MCF 10A (cell line): ENCODE measurements at places on chromosomes 1 and 21. TPM values are rescaled to one million over a fixed set of nuclear protein-coding genes. Genes with fewer than 3 reads are reported as not detected.

GRCh38 chr1:119477710-119478109 lies 29.3 kb upstream of the HSD3B1 start:
- no peak overlapping the region for H3K4me3 ChIP-seq
- H3K27ac ChIP-seq: no peak overlapping the region
- H3K4me1 ChIP-seq: peaks cover 6% of the 10 kb centered on the region
- no peaks in the 10 kb centered on the region for H3K36me3 ChIP-seq
- no peaks in the 10 kb centered on the region for H3K27me3 ChIP-seq
- DNase-seq: no peak

GRCh38 chr1:248752161-248753028 lies 3.2 kb downstream of the LYPD8 start:
- H3K36me3 ChIP-seq: peaks cover 6% of the 10 kb centered on the region
- H3K27me3 ChIP-seq: no peaks in the 10 kb centered on the region
- no peak overlapping the region for H3K27ac ChIP-seq
- DNase-seq: peak; percentile 30

DNA sequence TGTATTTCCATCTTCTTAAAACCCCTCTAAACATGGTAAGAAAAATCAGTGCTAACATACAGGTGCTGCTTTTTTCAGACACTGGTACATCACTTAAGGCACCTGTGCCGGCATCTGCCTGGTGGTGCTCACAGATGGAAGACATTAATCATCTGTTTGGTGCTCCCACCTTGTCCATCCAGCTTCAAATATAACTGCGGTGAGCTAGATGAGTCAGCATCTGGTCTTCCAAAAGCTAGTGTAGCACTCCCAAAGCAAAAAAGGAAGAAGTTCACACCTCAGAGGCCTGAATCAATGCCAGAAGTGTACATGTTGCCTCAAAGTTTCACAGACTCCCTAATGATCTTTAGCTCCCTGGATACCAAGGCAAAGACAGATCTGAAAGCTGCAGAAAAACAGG lies 44.4 kb downstream of the TM2D1 start:
- H3K27me3 ChIP-seq: no peaks in the 10 kb centered on the region
- peak; percentile 27 for DNase-seq
- no peaks in the 10 kb centered on the region for H3K4me1 ChIP-seq
- peaks cover 32% of the 10 kb centered on the region for H3K36me3 ChIP-seq
- no peak overlapping the region for H3K27ac ChIP-seq
- no peak overlapping the region for H3K4me3 ChIP-seq

DNA sequence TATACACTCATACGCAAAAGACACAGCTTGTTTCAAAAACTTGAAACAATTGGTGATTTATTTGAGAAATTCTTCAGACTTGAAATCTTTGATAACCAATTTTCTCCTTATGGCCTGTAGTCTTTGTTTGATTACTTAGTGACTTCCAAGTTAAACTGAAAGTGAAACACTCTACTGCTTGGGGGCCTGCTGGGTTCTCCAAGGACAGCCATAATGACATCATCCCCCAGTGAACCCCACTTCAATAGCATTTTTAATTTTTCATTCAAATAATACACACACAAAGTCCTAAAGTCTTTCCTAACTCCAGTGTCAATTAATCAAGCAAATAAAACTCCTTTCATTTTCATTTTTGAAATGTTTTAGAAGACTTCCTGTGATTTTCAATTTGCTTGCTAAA lies 59.2 kb downstream of the KRTAP19-8 start:
- H3K27me3 ChIP-seq: peaks cover 1% of the 10 kb centered on the region
- no peak overlapping the region for H3K4me3 ChIP-seq
- no peak overlapping the region for H3K27ac ChIP-seq
- H3K36me3 ChIP-seq: no peaks in the 10 kb centered on the region
- no peaks in the 10 kb centered on the region for H3K4me1 ChIP-seq

DNA sequence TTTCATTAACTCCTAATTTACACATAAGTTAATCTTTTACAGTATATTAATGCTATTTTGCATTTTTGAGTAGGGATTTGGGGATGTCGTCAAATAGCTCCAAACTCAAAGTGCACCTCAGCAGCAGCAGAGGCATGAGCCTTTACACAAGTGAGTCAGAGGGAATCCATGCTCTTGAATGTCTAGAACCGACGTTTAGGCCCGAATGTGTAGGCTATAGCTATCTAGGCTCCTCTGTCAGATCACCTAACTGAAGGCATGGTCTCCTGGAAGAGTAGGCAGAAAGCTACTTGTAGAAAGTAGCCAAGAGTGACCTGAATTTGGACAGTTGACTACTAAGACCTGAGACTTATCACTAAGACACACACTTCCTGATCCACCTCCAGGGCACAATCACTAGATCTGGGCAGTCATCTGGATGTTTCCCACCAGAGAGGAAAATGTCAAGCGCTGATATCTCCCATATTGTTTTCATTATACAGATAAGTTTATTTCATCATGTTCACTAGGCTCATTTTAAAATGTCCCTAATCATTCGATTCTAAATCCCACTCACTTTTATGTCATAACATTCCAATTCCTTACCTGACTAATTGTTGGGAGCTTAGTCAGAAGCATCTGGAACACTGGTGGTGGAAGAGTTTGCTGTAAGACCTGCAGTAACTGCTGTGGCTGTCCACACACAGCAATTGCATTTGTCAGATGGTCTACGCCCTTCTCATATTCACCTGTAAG lies 15.3 kb downstream of the TOMM20 start:
- H3K27me3 ChIP-seq: no peaks in the 10 kb centered on the region
- H3K4me1 ChIP-seq: peaks cover 17% of the 10 kb centered on the region
- no peak for DNase-seq
- H3K4me3 ChIP-seq: no peak overlapping the region
- H3K27ac ChIP-seq: no peak overlapping the region

- H3K36me3 ChIP-seq: no peaks in the 10 kb centered on the region
- peak; percentile 99 for DNase-seq
- H3K27ac ChIP-seq: peak overlapping the region; percentile 83
- no peaks in the 10 kb centered on the region for H3K27me3 ChIP-seq
Measured at GRCh38 chr1:21956720-21957552, 19.8 kb upstream of the HSPG2 start.

DNA sequence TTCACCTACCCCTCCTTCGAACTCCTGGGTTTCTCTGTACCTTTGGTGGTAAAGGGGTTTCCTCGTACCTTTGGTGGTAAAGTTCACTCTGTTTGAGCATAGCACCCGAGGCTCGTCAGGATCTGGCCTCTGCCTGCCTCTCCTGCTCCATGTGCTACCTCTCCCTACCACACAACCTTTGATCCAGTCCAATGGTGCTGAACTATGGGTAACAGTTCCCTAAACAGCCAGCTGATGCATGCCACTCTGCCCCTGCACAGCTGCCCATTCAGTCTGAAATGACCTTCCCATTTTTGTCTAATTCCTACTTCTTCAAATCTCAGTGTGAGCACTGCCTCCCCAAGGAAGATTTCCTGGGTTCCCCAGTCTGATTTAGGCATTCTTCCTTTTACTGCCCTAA lies 14.0 kb downstream of the OVAAL start:
- no peak for DNase-seq
- no peak overlapping the region for H3K27ac ChIP-seq
- H3K4me1 ChIP-seq: peaks cover 49% of the 10 kb centered on the region
- H3K27me3 ChIP-seq: no peaks in the 10 kb centered on the region
- no peaks in the 10 kb centered on the region for H3K36me3 ChIP-seq

- H3K4me1 ChIP-seq: peaks cover 4% of the 10 kb centered on the region
- H3K4me3 ChIP-seq: no peak overlapping the region
- H3K27me3 ChIP-seq: peaks cover 7% of the 10 kb centered on the region
- no peak for DNase-seq
- no peak overlapping the region for H3K27ac ChIP-seq
Measured at GRCh38 chr1:21625390-21626190, 43.6 kb downstream of the RAP1GAP start.

GRCh38 chr1:241235256-241235897 lies 121.6 kb downstream of the RGS7 start:
- H3K27ac ChIP-seq: no peak overlapping the region
- no peak overlapping the region for H3K4me3 ChIP-seq
- no peaks in the 10 kb centered on the region for H3K4me1 ChIP-seq
- DNase-seq: no peak
- no peaks in the 10 kb centered on the region for H3K36me3 ChIP-seq

DNA sequence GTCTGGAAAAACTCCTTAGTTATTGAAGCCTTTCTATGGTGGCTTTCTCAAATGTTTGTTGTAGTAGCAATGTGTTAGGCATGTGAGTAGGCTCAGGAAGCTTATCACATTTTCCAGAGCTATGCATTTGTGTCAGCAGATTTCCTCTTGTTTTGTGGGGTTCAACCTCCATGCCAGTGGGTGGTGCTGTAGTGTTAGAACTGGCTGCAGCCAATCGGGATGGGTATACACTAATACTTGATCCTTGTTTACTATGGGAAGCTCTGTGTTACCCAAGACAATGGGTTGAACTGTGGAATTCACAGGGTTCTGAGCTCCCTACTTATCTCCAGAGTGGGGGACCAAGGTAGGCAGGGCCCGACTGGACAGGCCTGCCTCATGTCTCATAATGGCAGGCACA lies 348.5 kb upstream of the ADAMTS5 start:
- no peak overlapping the region for H3K4me3 ChIP-seq
- no peak for DNase-seq
- no peak overlapping the region for H3K27ac ChIP-seq
- no peaks in the 10 kb centered on the region for H3K4me1 ChIP-seq
- H3K36me3 ChIP-seq: peaks cover 6% of the 10 kb centered on the region

DNA sequence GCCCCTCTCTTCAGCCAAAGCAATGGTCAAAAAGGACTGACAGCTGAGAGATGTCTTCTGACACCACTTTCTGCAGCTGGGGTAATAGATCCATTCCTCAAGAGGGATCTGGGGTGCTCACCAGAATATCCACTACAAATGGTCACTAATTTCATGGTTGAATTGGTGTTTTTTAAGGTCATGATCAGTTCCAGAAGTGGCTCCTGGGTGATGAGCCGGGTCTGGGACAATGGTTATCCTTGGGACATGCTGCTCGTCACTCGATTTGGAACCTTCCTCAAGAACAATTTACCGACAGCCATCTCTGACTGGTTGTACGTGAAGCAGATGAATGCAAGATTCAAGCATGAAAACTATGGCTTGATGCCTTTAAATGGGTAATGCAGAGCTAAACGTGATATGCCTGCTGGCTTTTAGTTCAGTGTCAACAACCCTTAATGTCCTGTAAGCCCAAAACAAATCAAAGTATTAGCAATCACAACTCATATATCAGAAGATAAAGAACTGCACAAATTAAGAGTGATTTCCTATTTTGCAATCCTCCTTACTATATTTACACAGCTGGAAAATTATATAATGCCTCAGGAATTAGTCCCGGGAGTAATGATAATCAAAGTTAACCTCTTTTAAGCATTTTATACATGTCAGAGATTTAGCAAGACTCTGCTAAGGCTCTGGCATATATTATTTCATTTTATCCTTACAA lies 20.1 kb downstream of the FMO3 start:
- peaks cover 24% of the 10 kb centered on the region for H3K27me3 ChIP-seq
- no peak overlapping the region for H3K4me3 ChIP-seq
- no peaks in the 10 kb centered on the region for H3K36me3 ChIP-seq
- no peak for DNase-seq
- no peaks in the 10 kb centered on the region for H3K4me1 ChIP-seq

DNA sequence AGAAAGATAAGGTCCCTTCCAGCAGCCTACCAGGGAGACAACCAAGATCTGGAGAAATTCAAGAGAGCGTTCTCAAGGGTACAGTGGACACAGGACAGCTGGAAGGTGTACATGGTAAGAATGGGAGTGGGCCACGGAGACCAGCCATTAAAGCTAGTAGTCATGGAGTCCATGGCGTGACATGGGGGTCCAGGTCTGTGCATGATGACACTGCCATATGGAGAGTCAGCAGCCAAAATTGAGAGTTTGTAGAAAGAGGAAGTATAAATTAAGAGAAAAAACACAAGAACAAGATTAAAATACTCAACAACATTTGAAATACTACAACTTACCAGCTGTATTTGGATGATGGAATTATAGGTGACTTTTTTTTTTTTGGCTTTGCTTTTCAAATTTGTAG lies 7.9 kb upstream of the LORICRIN start:
- no peaks in the 10 kb centered on the region for H3K4me1 ChIP-seq
- peaks cover 61% of the 10 kb centered on the region for H3K27me3 ChIP-seq
- H3K27ac ChIP-seq: no peak overlapping the region
- no peak overlapping the region for H3K4me3 ChIP-seq

DNA sequence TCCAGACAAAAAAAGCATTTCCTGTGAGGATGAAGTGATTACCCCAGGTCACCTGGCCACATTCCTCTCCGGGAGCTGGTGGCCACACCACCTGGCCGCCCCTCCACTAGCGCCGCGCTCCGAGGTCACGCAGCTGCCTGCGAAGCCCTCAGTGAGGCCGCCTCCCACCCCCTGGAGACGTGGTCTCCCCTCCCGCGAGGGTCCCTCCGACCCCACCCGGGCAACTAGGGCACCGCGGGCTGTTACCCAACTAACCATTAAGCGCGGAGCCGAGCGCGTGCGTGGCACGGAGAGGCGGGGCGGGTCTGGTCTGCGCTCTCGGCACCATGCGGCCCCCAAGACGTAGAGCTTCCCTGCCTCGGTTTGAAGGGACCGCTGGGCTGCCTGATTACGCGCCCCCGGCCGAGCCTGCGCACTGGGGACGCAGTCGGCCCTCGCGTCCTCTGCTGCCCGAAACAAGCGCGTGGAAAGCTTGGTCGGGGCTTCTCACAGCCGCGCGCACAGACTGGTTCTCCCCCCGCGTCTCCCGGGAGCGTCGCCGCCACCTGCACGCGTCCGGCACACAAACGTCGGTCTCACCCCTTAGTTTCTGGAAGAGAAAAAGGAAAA lies 106.5 kb downstream of the SLC16A1 start:
- H3K27me3 ChIP-seq: no peaks in the 10 kb centered on the region
- peak; percentile 52 for DNase-seq
- H3K4me3 ChIP-seq: peak overlapping the region; percentile 84
- H3K27ac ChIP-seq: peak overlapping the region; percentile 46
- H3K4me1 ChIP-seq: peaks cover 18% of the 10 kb centered on the region

DNA sequence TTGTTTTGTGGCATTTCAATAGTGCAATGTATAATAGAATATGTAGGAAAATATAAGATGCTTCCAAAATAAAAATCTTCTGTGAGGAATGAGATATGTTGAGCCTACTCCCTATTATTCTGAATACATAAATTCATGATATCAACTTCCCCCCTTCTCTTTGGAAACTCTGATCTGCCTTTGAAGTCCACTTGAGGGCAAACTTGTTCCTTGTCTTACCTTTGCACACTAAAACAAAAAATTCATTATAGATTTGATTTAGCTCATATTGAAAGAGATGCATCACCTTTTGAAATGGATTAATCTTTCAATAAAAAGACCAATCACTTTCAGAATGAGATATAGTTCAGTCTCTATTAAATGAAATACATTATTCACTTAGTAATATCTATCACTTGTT lies 580.7 kb upstream of the ADGRL4 start:
- no peak overlapping the region for H3K27ac ChIP-seq
- H3K27me3 ChIP-seq: no peaks in the 10 kb centered on the region

DNA sequence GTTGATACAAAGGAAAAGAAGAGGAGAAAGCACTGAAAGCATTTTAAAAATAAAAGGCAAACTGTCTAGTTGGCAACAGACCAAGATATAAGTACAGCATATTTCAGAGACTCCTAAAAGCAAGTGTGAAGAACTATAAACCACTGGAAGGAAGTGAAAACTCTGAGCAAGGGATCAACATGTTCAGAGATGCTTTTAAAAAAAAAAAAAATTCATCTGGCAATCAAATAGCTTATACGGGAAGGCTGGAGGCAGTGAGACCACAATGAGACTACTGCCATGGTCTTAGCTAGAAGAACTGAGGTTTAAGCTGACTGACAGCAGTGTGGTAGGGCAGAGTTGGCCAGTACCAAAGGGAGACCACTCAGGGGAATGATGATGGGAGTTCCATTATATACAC lies 124.3 kb downstream of the VAV3 start:
- no peak overlapping the region for H3K27ac ChIP-seq
- H3K27me3 ChIP-seq: no peaks in the 10 kb centered on the region
- no peak for DNase-seq
- H3K4me3 ChIP-seq: no peak overlapping the region
- peaks cover 9% of the 10 kb centered on the region for H3K4me1 ChIP-seq

Gene TLCD4
- 1.9 and 2.3 TPM in 2 replicates for total RNA-seq

Gene ERICH3
- total RNA-seq: not detected in 2 replicates

Gene CELA3A
- total RNA-seq: not detected in 2 replicates

Gene GRIK1
- not detected in 2 replicates for total RNA-seq

Gene KCNT2
- 1.2 and 1.5 TPM in 2 replicates for total RNA-seq
